Camera-type eye (tissue), 1 donor: ENCODE measurements at places on chromosomes 4 and X. TPM values are rescaled to one million over a fixed set of nuclear protein-coding genes. Genes with fewer than 3 reads are reported as not detected.

Gene DCAF8L2
- not detected for total RNA-seq

Gene MAGEA2
- not detected for total RNA-seq

Gene IRF2
- 43.9 TPM for total RNA-seq

Gene C1QTNF7
- 14.6 TPM for total RNA-seq

Gene ARAF
- 23.0 TPM for total RNA-seq

Gene VCX3B
- not detected for total RNA-seq

Gene L1CAM
- 57.3 TPM for total RNA-seq
